ENCODE measurements at places on chromosomes 12 and 14.

- DNase-seq: no peak
Observed at GRCh38 chr12:54870048-54870447, 15.7 kb downstream of the MUCL1 start.

DNA sequence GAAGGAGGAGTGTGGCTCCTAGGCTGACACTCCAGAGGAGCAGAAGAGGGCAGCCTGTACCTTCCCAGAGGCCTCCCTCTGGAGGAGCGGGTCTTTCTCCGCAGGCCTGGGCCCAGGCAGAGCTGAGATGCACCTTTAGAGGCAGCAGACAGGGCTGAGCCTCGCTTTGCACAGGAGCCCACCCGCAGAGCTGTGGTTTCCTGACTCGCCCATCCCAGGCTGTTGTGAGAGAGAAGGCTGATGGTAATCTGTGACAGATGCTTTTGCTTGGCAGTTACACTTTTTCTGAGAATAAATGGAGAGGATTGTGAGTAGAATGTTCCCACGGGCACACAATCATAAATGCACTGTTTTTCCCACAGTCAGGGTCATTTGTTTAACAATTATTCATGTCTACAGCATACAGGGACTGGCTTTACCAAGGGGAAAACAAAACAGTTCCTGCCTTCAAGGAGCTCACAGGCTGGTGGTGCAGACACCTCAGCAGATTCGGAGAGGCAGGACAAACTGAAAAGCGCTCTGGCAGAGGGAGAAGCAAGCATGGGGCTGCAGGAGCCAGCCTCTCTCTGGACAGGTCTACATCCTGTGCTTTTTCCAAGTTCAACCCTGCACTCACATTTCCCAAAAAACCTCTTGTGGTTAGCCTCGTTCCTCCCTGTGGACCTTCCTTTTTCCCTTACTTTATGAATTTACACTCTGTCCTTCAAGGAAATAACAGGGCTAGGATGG lies 13.9 kb downstream of the EVL start:
- DNase-seq: no peak

DNA sequence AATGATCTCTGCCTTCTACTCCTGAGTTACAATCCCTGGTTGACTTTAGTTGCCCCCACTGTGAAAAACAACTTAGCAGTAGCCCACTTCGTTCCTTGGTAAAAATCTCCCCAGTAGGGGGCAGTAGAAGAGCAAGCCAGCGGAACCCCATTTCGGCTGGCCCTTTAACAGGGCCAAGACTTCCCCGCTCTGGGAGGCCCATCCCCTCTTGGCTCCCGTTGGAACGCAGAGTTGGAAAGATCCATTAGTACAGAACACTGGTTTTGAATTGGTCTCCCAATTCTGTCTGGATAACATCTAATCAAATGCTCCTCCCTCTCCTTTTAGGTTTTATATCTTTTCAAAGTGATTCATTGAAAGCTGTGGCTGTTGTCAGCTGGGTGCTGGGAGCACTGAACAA lies 1133.3 kb downstream of the BCL11B start:
- DNase-seq: no peak

DNA sequence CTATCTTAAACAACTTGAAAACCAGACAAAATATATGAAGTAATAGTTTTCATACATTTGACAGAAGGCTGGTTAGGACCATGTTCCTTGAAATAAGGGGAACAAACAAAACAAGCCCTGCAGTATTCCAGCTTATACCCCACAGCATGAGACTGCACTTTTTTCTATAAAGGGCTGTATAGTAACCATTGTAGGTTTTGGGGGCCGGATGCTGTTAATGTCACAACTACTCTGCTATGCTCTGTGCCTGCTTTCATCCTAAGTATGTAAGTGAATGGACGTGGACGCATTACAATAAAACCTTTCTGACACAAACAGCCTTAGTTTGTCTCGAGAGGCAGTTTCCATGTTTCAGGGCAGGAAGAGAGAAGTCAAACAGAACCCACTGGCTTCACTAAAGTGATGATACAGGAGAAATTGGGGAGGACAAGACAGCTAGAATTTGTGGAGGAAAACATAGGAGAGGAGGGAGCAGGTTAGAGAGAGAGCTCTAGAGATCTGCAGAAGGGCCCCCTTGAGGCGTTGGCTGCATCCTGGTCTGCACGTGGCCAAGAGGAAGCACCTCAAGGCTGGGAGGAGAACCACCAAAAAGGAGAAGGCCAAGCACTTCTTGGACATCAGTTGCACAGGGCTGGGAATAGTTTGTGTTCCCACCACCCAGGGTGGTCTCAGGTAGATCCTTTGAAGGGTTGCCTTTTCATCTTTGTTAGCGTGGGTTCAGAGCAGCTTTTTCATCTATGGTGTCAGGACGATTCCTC lies 63.7 kb downstream of the TRAF3 start:
- no peak for DNase-seq

GRCh38 chr12:119288576-119288975 lies 46.0 kb upstream of the CCDC60 start:
- no peak for DNase-seq

DNA sequence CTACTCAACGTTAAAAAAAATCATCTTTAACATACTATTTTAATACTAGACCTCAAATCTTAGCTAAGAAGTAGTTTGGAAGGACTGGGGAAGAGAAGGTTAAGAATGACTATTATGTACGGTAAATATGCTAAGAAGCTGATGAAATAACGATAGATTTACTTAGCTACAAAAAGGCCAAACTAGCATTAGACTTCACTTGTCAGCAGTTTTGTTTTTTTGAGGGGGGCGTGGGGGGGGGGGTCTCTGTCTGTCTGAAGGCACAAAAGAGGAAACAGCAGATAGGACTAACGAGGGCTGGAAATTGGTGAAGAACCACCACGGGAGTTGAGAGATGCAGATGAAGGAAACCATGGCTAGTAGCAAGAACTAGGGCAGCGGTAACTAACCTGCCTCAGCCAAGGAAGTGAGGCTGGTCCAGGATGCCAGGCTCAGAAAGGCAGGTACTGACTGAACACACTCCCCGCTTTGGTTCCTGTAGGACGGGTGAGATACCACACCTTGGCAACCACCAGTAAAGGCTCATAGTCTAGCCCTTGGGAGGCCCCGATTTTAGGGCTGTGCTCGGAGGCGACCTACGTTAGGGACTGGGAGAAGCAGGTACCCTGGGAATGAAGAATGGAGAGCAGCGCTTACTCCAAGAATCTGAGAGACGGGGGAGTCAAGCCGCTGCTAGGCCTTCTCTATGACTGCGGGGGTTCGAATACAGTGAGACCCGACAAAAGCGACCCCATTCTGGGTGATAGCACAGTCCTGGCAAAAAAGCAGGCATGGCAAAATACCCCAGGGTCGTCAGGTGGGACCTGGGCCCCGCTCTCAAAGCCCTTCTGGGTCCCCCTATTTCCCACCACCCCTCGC lies 675 bp downstream of the NEDD8 start:
- no peak for DNase-seq

DNA sequence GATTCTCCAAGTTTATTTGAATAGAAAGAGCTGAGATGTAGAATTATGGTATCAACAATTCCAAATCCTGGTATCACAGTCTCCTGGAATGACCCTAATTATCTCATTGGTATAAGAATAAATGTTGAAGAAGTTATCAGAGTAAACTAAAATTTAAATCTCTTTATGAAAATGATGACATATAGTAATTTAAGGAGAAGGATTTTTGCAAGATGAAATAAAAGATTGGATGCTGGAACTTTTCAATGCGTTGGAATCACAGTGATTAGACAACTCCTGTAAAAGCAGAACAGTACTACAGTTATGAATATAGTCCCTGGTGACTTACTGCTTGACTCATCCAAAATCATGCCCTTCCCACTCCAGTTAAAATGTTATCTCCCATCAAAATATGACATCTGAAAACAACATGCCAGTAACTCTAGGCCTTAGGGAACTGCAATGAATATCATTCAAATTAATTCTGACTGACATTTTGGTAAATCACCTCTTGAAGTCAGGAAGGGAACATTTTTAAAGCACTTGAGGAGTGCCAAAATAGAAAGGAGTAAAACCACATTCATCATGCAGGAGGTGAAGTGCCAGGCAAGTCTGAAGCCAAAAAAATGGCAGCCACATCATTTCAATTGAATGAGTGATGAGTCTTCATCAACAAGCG lies 197.8 kb upstream of the PRKD1 start:
- DNase-seq: peak; percentile 3

DNA sequence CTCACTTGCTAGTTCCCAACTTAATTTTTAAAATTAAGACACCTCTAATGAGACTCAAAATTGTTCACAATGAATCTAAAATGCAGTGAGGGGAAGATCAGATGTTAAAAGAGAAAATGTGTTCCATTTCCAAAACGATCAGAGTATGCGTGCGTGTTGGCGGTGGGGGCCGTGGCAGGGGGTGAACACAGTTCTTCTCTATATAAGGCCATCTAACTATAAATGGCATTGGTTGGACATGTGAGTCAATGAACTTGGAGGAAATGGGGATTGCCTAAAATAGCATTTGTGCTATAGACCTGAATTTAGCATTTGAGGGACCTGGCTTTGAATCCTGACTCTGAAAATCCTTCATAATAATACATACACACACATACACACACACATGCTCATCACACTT lies 149.4 kb downstream of the FOXN3 start:
- no peak for DNase-seq

- DNase-seq: no peak
Observed at GRCh38 chr12:123363740-123364531, 711 bp downstream of the SBNO1 start.

Measured in amniotic stem cell (primary cell).